ENCODE measurements at places on chromosomes 5 and 9.

DNA sequence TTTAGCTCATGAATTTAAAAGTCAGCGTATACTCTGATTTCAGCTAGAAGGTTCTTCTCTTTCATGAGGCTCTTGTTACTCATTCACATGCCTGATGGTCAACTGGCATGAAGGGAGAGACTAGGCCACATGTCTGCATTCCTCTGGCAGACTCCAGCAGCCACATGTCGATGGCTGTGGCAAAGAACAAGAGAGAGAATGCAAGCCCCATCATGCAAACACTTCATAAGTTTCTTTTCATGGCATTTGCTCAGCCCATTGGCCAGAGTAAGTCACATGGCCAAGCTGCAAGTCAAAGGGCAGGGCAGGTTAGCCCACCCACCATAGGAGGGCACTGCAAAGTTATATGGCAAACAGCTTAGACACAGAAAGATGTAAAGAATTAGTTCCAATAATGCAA is 5.4 kb downstream of the KCNV2 start:
- DNase-seq: peak; percentile 57

DNA sequence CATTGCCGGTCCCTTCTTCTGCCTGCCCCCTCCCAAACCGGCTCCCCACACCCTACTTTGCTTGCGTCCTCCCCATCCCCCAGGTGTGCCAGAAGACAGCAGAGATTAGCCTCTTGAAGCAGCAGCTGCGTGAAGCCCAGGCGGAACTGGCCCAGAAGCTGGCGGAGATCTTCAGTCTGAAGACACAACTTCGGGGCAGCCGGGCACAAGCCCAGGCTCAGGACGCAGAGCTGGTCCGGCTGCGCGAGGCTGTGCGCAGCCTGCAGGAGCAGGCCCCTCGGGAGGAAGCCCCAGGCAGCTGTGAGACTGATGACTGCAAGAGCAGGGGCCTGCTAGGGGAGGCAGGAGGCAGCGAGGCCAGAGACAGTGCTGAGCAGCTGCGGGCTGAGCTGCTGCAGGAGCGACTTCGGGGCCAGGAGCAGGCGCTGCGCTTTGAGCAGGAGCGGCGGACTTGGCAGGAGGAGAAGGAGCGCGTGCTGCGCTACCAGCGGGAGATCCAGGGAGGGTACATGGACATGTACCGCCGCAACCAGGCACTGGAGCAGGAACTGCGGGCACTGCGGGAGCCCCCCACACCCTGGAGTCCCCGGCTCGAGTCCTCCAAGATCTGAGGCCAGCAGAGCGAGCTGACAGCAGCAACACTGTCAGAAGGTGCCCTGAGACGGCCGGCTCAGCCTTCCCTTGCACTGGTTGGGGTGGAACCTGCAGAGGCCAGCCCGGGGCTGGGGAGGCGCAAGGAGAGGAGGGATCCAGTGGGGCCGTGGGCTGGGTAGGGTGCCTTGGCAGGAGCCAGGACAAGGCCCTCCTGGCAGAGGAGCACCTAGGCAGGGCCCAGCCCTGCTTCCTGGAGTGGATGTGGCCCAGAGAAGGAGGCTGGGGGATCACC is 8.3 kb downstream of the N4BP3 start:
- DNase-seq: peak; percentile 92

- no peak for DNase-seq
Observed at GRCh38 chr9:92917176-92917800, 30.0 kb upstream of the FGD3 start.

DNA sequence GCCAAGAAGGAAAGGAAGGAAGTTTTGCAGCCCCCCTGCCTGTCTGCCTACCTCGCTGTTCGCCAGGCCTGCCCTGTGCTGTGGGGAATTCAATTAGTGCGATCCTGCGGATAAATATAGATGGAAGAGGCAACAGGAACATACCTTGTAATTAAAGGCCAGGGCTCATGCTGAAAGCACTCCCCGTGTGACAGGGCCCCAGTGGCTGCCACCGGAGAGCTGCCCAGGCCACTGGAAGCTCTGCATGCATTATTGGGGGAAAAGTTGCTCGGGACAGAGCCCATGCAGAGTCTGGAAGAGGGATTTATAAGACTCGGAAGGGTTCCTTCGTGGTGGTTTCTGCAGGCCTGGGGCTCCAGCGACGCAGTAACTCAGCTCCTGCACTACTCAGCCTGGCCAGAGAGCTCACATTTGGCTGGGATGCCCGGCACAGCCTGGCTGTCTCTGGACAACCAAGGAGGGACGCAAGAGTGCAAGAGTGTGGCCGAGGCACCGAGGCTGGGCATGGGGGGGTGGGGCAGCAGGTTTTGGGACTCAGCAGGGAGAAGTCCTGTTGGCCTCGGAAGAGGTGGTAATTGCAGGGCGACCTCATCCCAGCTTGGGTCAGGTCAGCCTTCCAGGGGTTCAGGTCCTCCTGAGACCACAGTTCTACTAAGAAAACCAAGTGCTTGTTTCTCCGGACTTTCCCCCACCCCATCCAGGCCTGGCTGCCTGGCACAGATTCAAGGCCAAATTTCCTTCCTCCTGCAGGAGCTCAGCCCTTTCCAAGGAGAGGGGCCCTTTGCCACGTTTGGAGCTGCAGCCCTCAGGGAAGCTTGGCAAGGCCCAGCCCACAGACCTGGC is 68.1 kb upstream of the GGTA1 start:
- DNase-seq: peak; percentile 75

DNA sequence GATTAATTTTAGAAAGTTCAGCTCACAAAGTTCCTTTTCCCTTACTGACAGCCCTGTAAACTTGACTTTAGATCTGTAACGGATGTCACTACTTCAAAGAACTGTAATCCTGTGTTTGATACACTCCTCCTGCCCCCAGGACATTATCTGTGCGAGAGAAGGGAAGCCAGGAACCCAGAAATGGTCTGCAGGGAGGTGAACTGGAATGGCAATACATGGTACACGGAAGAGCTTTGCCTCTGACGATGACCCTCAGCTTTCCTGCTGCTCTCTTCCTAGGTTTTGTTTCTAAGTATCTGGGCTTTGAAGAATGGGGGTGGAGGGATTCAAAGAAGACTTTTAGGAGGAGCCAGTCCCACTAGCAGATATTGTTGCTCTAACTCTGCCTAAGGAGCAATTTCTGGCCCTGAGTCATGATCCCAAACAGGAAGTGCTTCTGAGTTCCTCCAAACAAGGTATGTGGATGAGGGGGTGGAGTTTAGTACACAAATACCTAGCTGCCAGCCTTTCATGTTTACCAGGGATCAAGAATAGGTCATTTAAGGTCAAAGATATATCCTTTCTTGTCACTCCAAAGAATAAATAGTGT is 43.4 kb upstream of the TMC1 start:
- no peak for DNase-seq

GRCh38 chr5:111143910-111144309 is 51.8 kb downstream of the WDR36 start:
- peak; percentile 82 for DNase-seq

DNA sequence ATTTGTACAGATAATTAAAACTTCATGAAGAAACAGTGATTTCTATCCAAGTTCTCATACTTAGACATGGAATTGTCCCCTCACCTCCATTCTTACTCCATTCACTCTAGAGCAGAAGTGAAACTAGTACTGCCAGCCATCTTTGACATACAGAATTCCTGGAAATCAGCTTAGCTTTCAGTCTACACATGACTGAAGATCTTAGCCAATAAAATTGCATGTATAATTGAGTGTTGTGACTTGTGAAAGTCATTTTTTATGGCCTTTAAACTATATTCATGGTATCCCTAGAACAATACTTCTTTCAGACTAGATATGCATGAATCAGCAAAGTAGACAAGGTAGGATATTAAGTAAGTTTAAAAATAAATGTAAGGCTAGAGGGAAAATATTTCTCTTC is 705.2 kb upstream of the ZNF608 start:
- DNase-seq: no peak

DNA sequence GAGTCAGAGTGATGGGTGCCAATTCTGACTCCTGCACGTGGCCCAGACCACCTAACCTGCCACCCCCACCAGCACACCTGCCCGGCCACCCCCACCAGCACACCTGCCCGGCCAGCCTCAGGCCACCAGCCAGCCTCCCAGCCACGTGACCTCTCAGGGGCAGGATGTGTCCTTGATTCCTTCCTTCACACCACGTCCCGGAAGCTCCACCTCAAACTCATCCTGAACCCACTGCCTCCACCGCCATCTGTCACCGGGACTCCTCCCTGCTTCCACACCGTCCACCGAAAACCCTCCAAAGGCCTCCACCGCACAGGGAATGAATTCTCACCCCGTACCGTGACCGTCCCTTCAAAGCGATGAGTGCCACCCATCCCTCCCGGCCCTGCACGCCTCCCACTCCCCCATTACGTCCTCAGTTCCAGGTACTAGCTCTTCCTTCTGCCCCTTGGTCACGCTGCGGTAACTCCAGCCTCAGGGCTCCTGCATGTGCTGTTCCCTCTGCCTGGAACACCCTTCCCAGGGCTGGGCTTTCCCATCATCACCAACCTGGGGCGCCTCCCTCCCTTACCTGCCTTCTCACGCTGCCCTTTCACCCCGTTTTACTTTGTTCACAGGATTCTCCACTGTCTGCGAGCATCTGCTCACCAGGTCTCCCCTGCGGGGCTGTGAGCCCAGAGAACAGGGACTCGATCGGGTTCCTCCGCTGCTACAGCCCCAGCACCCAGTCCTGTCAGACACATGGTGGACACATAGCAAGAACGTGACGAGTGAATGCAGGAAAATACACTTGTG is 82.9 kb downstream of the ADAMTS2 start:
- DNase-seq: peak; percentile 15

GRCh38 chr9:84950879-84951811 is 281.6 kb downstream of the NTRK2 start:
- no peak for DNase-seq

DNA sequence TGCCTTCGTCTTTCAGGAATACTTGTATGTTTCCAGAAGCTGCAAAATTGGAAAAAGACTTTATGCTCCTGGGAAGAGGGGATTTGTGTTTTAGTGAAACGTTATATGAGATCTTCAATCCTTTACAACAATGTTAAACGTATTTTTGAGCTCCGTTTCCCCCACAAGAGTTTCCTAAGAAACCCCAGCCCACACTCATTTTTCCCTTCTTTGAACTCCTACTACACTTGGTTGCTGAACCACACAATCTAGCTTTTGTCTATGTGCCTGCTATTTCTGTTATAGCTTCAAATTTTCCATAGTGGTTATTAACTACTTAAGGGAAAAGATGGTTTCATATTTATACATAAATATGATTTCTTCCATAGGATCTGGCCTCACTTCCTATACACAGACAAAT is 238.6 kb upstream of the ACTBL2 start:
- DNase-seq: no peak

GRCh38 chr5:32690153-32690552 is 21.0 kb upstream of the NPR3 start:
- no peak for DNase-seq

GRCh38 chr9:124593200-124593599 is 86.0 kb upstream of the NR5A1 start:
- DNase-seq: peak; percentile 34

DNA sequence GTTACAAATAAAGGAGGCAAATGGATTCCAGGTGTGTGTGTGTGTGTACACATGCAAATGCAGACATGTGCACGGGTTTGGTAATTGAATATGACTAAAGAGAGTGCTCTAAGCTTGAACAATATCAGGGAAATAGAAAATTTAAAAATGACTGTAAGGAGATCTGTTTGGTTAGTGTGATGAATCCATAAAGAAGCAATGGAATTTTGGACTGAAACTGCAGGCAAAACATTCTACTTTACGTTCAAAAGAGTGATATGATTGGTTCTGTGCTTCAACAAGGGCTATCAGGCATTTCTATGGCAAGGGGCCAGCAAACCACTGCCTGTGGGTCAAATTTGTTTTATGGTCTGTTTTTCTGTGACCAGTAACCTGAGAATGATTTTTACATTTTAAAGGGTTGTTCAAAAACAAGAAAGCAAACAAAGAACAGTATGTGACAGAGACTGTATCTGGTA is 332.8 kb upstream of the KLF9 start:
- no peak for DNase-seq

All from right hindlimb (tissue), 1 donor.